IPS DF 19.7 (cell line): ENCODE measurements at places on chromosomes 6 and 20.

GRCh38 chr6:139099984-139100383, 34.9 kb upstream of the HECA start:
- DNase-seq = no peak

- DNase-seq = no peak
Measured at GRCh38 chr6:127997496-127998164, 96.8 kb upstream of the THEMIS start.

DNA sequence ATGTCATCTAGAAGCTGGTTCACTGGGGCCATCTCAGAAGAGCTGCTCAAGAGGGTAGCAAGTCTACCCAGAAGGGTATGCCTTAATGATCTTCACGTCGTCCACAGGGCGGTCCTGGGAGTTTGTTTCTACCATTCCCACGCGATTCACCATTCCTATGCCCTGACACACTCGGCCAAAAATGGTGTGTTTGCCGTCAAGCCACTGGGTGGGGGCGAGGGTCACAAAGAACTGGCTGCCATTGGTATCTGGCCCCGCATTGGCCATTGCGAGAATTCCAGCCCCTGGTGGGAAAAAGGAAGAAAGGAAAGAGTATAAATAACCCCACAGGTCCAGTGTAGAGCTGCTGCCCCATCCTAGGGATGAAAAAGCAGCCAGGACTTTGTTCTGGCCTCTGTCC, 16.5 kb upstream of the CPNE5 start:
- no peak for DNase-seq

DNA sequence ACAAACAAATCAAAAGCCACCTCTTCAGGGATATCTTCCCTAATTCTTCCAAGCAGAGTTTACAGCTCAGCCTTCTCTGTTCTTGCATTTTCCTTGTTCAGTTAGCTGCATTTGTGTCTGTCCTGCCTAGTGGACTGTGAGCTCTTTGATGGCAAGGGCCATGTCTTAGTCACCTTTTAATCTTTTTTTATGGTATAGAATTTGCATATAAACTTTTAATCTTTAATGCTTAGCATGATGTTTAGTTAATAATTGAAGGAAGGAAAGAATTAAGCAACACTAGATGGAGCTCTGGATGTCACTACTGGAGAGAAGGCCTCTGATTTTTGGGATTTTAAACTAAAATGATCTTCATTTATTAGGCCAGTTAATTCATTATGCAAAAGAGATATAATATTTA, 12.1 kb downstream of the PPP2R5D start:
- DNase-seq = no peak

- DNase-seq = no peak
Measured at GRCh38 chr6:154438882-154439415, 71.5 kb downstream of the CNKSR3 start.

DNA sequence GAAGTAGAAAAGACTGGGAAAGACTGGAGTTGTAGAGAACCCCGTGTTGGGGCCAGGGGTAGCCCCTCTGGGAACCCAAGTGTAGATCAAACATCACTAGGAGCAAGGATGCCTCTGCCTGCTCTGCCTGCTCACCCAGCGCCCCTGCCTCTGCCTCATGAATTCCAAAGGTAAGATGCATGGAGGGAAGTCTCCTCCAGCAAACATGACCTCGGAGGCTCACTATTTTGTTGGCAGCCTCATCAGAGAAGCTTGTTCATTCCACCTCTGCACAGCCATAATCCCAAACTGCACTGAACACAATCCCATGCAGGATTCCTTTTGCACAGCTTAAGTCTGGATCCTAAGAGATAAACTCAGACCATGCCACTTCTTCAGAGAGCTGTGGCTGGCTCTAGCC, 4.9 kb downstream of the FRS3 start:
- no peak for DNase-seq

GRCh38 chr6:35262596-35262995, 3.1 kb downstream of the ZNF76 start:
- no peak for DNase-seq

- no peak for DNase-seq
Measured at GRCh38 chr20:57266291-57267157, at the start of gene BMP7. BMP7 (minus strand) TSS chr20:57266641; CDS start chr20:57266122, 519 bp downstream.

- DNase-seq = no peak
Measured at GRCh38 chr20:34129518-34130162, 17.6 kb upstream of the EIF2S2 start.

DNA sequence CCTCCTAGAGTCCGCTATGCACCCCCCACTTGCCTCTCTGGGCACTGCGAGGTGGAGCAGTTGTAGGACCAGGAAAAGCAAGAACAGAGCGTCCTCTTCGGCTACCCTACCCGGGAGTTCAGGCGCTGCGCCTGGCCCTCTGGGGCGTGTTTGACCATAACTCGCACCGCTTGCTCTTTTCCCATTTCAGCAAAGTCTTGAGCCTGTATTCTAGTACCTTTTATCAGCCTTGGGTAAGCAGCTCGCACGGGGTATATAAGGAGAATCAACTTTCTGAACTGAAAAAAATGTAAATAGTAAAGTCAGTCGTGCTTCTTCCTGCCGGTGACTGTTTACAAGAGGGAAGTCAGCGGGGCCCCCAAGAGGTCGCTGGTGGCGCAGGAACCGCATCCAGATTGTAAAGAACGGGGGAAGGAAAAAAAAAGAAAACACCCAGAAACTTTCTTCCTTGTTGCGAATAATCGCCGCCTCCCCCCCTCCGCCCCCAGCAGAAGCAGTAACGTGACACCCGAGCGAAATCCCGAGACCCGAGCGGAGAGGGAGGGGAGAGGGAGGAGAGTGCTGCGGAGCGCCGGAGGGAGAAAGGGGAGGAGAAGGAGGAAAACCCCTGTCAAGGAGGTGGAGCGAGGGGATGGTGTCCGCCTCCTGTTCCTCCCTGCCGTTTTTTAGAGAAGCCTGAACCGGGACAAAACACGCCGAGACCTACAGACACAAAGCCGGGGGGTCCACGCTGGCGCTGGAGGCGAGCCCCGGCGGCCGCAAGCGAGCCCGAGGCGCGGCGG, at the start of gene UST:
Gene UST (plus strand): TSS at position 668 of the 782 bp plus-strand sequence. CDS start 401 bp downstream, outside the sequence.
- DNase-seq = peak; percentile 89

DNA sequence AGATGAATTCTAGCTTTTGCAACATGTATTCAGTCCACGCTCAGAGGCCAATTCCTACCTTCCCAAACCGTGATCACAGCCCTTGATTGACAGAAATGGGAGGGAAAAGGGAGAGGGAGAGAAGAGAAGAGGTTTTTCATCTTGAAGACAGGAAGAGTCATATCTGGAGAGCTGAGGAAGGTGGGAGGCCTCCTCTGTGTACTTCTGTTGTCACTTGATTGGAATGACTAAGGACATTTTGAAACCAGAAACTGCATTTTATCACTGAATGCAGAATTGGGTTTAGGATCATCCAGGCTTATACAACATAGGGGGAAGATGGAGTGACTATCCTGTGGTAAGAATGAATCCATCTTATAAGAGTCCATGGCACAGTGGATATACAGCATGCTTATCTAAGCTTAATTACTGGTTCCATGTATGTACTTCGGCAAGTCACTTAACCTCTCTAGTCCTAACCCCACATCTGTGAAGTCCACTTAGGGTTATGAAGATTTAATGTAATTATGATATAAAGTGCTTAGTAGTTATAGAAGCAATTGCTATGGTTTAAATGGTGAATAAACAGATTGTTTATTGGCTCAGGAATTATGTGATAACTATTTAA, 144.0 kb downstream of the BCKDHB start:
- no peak for DNase-seq

DNA sequence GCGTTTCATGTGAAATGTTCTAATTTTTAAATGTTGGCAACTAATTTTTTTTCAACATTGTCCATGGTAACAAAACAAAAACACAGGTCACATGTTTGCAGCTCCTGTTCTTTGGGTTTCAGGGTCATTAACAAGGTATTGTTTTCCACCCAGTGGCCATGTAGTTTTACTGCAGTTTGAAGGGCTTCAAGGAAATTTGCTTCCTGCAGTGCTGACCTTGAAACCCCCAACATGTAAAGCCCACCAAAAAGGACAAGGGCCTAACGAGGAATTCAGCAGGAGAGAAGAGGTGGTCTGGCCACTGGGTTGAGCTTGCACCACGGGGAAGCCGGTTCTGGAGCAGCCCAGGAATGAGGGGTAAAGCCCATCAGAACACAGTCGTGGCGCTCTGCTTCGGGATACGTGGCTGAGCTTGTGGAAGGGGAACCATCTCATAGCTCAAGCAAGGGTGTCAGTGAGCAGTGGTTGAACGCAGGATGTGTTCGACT, 13.9 kb upstream of the KLHL31 start:
- DNase-seq = peak; percentile 33

DNA sequence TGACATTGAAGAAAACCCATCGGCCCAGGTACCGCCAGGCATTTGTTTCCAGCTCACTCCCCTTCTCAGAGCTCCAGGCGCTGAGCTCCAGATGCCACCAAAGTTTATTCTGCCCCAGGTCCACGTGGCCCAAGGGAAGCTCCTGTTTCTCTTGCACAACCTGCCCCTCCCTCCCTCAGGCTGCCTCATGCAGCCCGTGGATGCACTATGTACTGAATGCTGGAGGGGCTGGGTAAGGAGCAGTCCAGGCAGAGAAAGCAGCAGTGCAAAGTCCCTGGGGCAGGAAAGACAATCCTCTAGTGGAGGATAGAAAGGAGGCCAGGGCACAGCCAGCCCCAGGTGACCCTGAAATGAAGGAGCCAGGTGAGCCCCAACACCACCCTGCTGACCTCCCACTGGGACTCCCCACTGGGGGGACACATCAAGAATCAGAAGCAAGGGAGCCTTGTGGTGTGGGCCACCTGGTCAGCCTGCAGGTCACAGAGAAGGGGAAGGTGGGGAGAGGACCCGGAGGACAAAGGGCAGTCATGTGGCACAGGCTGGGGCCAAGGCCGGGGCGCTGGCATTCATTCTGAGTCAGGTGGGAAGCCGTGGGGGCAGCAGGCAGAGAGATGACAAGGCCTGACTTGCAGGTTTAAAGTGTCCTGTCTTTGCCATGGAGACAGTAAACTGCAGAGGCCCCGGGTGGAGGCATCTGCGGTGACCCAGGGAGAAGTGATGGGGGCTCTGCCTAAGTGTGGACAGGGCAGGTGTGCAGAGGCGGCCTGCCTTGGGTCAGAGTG, 230.1 kb downstream of the PREX1 start:
- DNase-seq = no peak

DNA sequence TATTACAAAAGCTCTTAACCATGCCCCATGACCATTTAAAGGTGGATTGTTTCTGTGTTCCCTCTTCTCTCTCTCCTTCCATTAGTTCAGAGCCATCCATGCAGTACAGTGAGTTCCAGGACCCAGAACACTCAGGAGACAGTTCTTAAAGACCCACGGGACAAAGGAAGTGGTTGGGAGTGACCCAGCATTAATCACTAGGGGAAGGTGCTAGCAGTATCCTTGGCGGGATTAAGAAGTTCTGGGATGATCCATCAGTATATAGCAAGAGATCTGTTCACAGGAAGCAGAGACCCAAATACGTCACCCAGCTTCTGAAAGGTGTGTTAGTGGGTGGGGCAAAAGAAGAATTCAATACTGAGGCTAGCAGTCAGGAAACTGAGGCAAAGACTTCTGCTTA, 154.1 kb downstream of the PHF3 start:
- no peak for DNase-seq

GRCh38 chr6:13873288-13874190, 51.2 kb upstream of the RNF182 start:
- DNase-seq = peak; percentile 64
